HFFc6 (cell line): ENCODE measurements at places on chromosomes 2 and 18. TPM values are rescaled to one million over a fixed set of nuclear protein-coding genes. Genes with fewer than 3 reads are reported as not detected.
A peak's percentile ranks its signal among the peaks of the same experiment; 100 is the strongest.

GRCh38 chr2:143140864-143141661, 11.8 kb downstream of the ARHGAP15 start:
- DNase-seq, result no peak

GRCh38 chr2:158101384-158101926, at the start of gene UPP2:
UPP2 (plus strand) TSS chr2:158101876; CDS start chr2:158102064, 188 bp downstream.
- DNase-seq, result no peak

GRCh38 chr2:54107455-54107764, 8.0 kb upstream of the ACYP2 start:
- no peak for DNase-seq

Gene EHD3
- 49.6 to 64.3 TPM (median 58.2 TPM) in 3 replicates for total RNA-seq

DNA sequence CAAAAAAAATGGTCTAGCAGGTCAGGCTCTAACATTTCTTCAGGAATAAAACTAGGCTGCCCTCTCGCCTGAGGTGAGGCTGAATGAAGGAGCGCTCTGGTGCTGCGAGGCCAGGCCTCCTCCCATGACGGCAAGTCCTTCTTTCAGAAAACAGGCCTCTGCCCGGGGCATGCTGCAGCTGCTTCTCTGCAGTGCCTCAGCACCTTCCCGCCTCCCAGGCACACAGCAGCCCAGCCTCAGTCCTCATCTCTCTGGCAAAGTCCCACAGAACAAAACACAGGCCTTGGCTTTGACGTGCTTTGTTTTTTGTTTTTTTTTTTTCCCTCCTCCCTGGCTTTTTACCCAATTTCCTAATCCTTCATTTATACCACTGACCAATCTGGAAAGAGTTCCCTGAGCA, 74.8 kb downstream of the BCL11A start:
- no peak for DNase-seq

DNA sequence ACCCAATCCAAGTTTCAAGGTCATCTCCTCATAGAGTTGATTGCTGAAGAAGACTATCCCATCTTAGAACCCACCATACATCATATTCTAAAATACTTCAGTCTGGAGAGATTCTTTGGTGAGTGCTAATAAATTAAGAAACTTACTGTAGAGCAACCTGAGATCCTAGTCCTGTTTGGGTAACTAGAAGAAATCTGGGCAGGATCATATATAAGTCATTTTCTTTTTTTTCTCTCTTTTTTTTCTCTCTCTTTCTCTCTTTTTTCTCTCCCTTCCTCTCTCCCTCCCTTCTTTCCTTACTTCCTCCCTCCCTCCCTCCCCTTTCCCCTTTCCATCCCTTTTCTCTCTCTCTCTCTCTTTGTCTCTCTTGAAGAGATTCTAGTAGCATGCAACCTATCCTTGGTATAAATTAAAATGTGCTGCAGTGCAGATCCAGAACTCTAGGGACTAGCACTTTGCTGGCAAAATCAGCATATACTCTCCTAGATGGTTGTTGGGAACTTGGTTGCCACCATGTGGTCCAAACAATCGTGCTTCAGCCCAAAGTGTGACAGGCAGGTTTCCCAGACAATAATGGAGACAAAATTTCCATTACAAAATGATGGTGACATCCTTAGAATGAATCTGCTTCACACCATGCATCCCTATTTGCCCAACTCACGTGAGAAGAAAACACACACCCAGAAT, 399.4 kb upstream of the CELF4 start:
- DNase-seq, result no peak

Gene PIEZO2
- not detected in 3 replicates for total RNA-seq

Gene NIF3L1
- 15.9 and 20.3 TPM in 2 replicates for total RNA-seq

- no peak for DNase-seq
Observed at GRCh38 chr2:100194951-100195350, 52.6 kb upstream of the AFF3 start.

DNA sequence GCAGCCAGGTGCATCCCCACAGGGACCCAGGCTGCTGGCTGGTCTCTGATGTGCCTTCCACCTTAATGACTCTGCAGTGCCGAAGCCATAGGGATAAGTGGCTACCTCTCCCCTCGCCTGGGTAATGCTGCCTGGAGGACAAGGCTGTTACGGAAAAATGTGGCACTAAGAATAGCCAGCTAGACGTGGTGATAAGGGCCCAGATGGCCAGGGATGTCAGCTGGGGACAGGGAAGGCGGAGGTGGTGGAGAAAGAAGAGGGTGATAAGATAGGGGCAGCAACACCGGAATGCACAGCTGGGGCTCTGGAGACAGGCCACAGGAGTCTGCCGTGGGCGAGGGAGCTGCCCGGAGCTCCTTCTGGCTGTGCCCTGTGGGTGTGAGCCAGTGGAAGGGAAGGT, 170.6 kb downstream of the FHOD3 start:
- no peak for DNase-seq

Gene TUBA3E
- total RNA-seq, result not detected in 3 replicates

GRCh38 chr2:196961889-196962288, 35.4 kb upstream of the PGAP1 start:
- no peak for DNase-seq

DNA sequence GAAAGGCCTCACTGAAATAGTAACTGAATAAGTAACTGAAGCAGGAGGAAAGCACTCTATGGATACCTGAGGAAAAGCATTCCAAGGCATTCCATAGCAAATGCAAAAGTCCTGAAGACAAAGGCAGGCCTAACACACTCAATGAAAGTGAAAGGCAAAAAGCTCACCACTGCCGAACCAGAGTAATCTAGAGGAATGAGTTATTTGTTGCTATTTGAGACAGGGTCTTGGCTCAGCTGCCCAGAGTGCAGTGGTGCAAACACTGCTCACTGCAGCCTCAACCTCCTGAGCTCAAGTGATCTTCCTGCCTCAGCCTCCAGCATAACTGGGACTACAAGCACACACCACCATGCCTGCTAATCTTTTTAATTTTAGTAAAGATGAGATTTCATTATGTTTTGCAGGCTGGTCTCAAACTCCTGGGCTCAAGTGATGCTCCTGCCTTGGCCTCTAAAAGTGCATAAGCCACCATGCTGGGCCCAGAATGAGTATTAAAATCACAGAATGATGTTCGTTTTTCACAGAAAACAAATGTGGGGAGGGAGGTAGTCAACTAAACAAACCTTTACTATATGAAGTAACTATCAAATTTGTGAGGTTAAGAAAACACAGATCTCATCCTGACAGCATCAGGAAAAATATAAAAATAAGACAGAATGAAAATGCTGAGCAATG, 17.9 kb downstream of the PIAS2 start:
- DNase-seq, result no peak

GRCh38 chr2:224109751-224110150, 70.7 kb upstream of the SERPINE2 start:
- no peak for DNase-seq

Gene OTOS
- total RNA-seq, result not detected in 3 replicates

GRCh38 chr2:240601831-240602160, 15.3 kb downstream of the CAPN10 start:
- DNase-seq, result no peak

GRCh38 chr2:152050915-152051314, 47.9 kb downstream of the CACNB4 start:
- DNase-seq, result no peak

- DNase-seq, result no peak
Observed at GRCh38 chr2:21836719-21837118, 713.0 kb downstream of the TDRD15 start.

Gene GPR45
- not detected in 2 replicates for total RNA-seq

GRCh38 chr2:26859622-26860021, 11.7 kb downstream of the DPYSL5 start:
- DNase-seq, result no peak

Gene C1GALT1C1L
- not detected in 2 replicates for total RNA-seq

Gene KCNG2
- total RNA-seq, result not detected in 3 replicates

DNA sequence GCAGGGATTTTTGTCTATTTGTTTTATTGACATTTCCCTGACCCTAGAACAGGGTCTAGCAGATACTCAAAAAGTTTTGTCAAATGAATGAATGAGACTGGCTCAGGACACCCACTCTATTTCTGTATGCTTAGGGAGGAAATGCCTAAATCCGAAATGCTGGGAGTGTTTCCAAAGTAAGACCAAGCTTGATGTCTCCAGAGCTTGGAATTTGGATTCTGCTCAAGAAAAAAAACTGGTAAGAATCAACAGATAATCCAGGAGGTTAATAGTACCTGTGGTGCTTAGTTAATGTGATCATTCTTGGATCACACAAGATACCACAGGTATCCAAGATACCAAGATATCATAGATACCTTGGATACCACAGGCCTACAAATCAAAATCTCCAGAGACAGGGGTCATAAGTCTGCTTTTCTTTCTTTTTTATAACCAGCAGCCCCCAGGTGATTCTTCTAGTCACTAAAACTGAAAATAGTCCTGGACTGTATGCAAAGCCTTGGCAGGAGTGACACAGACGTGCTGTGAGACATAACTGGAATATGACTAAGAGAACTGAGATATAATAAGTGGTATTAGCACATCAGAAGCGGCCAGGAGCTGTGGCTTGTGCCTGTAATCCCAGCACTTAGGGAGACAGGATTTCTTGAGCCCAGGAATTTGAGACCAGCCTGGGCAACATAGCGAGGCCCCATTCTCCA, 39.9 kb upstream of the SP3 start:
- DNase-seq, result peak; percentile 73

Gene NXPH2
- total RNA-seq, result not detected in 3 replicates

DNA sequence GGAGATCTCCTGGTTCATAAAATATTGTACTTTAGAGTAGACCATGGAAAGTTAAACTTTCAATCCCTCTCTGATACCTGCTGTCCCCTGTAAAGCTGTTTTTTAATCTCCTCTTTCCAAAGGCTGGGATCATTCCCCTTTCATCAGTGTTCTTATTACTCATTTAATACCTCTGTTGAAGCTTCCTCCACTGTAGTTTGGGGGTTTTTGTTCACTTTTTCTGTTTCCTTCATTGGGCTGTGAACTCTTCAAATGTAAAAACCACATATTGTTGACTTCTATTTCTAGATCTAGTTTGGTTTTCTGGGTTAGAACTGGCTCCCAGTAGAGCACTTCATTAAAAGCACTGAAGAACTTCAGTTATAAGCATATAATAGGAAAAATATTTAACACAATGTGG, 598.1 kb downstream of the RNF144A start:
- DNase-seq, result no peak

- DNase-seq, result no peak
Observed at GRCh38 chr2:67996772-67997527, 65.9 kb downstream of the C1D start.

Gene CBLN2
- not detected in 3 replicates for total RNA-seq

Gene MYCN
- total RNA-seq, result not detected in 3 replicates

DNA sequence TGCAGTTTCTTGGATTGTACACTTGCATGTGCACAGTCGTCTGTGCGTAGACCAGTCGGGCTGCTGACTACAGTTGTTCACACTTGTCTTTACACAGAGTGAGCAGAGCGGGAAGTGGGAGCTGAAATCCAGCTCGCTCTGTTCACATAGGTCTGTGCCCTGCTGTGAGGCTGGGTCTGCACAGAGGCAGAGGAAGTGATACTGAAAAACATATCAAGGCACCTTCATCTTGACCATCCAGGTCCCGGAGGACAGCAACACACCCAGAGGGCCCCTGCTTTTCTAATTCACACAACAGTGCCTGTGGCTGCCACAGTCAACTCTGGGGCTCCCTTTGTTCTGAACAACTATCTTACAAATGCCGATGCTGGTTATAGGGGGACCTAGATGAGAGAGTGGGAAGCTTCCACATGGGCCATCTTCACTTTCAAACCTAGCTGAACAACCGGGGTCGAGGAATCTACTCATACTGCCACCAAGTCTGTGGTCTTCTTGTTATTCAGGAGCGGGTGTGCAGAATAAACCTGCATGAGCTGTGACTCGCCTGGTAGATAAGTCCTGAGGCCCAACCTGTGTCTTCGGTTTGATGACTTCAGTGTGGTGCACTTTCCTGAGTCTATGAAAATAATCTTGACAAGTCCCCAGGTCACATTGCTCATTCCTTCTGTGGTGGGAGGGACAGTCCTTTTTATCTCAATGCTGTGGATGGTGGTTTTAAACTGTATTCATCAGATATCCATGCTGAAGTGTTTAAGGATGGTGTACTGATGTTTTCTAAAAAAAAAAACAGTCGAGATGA, 3.5 kb upstream of the ADNP2 start:
- no peak for DNase-seq
